ENCODE measurements at places on chromosomes 1 and 21.

DNA sequence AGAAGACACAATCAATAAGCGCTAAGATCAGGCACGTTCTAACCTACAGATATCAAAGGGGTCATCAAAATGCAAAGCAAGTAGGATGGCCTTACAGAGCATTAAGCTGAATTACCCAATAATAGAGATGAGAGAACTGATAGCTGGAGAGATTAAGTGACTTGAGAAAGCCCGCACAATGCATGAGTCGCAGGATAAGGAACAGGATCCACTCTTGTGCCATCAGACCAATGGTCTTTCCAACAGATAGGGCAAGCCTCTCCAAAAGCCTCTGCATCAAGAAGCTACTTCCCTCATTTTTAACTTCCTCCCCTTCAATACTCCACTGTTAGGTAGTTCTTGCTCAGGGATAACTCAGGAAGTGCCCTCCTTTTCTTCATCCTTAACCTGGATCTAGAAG, 2.6 kb downstream of the CHML start:
- no peak for DNase-seq

GRCh38 chr1:46458190-46458589, 31.4 kb upstream of the DMBX1 start:
- no peak for DNase-seq

GRCh38 chr1:219952361-219952760, 24.0 kb upstream of the SLC30A10 start:
- no peak for DNase-seq

DNA sequence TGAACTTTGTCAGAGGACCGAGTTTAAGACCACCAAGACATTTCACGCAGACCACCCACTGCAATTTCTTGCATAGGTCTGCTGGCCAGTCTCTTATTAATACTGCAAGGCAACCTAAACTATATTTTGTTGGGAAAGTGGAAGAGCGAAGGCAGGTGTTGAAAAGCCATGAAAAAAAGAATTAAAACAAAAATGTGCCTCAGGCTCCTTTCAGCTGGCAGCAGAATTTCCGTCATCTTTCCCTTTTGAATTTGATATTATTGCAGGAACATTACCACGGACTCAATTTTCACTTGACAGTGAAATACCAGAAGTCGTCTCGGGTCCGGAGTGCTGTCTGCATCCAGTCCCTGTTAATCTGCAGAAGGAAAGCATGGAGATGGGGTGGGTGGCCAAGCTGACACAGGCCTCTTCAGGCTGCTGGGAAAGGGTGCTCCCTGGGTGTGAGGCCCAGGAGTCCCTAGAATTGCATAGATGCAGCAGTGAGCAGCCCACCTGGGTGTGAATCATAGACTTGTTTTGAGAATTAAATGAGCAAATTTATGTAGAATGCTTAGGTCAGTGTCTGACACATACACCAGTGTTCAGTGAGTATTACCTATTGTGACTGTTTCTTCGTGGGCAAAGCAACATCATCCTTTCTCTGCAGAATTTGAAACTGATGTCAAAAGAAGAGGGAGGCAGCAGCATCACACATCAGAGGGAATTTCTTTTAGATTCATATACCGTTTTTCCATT, 150.7 kb downstream of the PBX1 start:
- DNase-seq = no peak

- DNase-seq = no peak
Measured at GRCh38 chr21:17786071-17786850, 32.9 kb downstream of the C21orf91 start.

DNA sequence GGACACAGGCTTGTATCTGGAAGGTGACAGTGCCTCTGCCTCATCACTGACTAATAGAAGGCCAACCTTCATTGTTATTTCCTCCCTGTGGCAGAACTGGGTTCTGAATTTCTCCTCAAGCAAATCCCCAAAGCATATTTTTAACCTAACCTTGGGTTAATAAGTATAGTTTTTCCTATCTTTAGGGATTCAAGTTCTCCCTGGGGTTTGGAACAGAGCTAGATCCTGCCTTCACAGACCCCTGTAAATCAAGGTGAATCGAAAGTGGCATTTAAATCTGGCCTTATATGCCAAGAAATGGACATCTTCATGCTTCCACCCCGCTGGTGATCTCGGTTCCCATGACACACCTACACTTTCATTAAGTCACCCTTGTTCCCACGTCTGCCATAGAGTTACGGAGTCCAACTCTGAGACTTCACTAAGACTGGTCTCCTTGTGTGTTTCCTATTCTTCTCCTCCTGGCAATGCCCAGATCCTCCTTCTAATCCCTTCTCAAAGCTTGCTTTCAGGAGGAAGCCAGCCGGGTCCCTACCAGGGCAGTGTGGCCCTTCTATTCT, 4.3 kb upstream of the CHI3L2 start:
- no peak for DNase-seq

GRCh38 chr1:18012686-18013085, 94.9 kb upstream of the IGSF21 start:
- no peak for DNase-seq

DNA sequence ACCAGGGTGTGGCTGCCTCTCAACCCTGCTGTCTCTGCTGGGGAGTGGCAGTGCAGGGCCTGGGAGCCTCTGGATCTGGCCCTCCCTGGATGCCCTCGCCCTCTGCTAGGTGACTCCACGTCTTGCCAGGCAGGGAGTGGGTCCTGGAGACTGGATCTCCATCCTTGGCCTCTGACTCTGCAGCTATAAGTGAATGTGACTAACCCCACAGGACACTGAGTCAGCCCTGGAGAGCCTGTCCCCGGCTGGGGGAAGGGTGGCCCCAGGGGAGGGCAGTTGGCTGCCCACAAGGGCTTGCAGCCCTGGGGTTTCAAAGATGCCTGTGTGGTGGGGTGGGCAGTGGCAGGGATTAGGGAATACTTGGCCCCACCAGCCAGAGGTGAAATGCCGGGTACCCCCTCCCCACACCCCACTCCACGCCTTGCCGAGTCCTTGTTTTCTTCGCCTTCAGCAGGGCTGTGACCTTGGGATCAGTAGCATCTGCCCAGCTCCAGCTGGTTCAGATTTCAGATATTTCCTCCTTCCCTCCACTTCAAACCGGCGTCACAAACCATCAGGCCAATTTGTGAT, 1.9 kb upstream of the MYBPH start:
- no peak for DNase-seq

GRCh38 chr1:186574926-186575325, 105.3 kb downstream of the PTGS2 start:
- DNase-seq = no peak

- no peak for DNase-seq
Measured at GRCh38 chr21:26753822-26754221, 91.4 kb downstream of the ADAMTS1 start.

GRCh38 chr1:223012176-223012788, 130.8 kb downstream of the TLR5 start:
- DNase-seq = no peak

- no peak for DNase-seq
Measured at GRCh38 chr1:94304553-94304952, 67.2 kb upstream of the ARHGAP29 start.

DNA sequence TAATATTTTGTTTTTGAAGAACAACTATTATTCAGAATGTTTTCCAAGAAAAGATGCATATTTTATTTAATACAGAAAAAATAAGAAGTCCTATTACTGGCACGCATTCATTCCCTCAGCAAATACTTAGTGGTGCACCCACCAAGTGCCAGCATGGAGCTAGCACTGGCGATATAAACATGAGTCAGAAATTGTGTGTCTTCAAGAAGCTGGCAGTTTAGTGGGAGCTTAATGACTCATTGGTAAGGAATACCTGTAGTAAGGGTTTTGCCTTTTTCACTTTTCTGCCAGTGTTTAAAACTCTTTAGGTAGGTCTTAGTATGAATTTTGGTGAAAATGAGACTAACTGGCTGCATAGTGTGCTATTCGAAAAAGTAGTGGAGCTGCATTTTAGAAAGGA, 6.3 kb downstream of the MAGI3 start:
- DNase-seq = no peak

DNA sequence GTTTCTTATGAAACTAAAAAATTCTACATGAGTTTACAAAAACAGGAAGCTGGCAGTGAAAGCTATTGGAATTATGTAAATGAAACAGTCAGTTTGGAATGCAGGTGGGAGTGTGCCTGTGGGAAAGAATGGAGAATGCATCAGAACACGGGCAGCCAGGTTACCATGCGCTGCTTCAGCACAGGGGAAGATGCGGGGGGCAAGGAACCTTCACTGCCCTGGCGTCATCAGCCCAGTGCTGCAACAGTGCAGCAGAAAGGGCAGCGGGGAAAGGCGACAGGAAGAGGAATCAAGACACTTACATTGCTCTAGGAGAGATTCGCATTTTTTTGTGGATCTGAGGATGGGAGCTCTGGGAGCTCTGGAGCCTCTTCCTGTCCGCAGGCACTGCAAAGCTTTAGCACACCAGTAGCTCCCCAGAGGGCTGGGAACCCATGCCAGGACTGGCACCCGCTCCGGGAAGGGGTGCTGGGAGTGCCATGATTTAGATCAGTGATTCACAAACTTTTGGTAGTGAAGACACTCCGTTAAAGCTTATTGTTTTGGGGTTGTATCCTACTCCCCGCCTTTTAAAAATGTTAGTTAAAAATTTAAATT, 64.1 kb upstream of the WDR26 start:
- no peak for DNase-seq
